Choroid plexus epithelial cell (primary cell): ENCODE measurements at places on chromosomes 4 and X.

DNA sequence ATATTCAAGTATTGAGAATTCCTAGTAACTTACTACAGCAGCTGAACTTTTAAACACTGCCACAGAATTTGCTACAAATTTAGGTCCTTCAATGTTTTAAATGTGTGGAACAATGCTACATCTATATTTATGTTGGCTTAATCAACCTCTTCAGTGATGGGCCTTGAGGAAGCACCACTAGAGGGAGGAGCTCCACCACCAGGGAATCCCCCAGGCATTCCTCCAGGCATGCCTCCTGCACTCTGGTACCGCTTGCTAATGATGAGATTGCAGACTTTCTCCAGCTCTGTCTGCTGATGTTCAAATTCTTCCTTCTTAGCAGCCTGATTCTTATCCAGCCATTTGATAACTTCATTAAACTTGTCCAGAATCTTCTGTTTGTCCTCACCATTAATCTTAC, 190.8 kb downstream of the HTR2C start:
- DNase-seq = peak; percentile 17

- DNase-seq = no peak
Observed at GRCh38 chr4:82053396-82053795, 320.4 kb downstream of the HNRNPD start.

GRCh38 chr4:148065075-148065474, 333.2 kb downstream of the ARHGAP10 start:
- peak; percentile 78 for DNase-seq

DNA sequence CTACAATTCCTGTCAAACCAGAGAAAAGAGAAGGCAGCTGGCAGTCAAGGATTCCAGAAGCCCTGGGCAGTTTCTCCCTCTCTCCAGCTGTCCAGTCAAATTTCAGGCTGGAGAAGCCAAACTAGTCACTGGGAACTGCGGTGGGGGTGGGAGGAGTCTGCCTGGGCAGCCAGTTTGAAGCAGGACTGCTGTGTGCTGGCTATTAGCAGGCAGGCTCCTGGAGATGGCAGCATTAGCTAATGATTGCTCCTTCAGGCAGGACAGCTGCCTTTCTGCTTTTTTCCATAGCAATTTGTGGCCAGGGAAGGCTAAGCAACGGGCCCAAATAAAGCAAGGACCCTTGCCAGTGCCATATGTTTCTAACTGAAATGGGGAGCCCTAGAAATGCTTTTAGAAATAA, 44.7 kb upstream of the FGF13 start:
- peak; percentile 1 for DNase-seq

GRCh38 chr4:25756503-25756902, 100.9 kb downstream of the SLC34A2 start:
- DNase-seq = no peak

DNA sequence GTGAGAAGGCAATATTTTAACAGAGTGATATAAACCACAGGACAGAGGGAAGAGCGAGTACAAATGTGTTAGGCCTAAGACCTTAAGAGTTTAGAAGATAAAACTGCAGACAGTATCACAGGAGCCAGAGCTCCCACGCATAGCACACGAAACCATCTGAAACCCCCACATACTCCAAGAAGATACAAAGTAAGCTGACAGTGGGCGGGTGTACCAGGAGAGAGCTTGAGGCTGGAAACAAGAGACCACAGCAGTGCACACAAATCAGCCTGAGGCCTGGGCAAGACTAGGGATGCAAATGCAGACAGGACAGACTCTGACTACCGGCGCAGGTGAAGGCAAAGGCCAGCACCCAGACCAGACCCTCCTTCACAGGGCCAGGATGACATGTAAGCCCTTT, 54.1 kb upstream of the ARHGAP24 start:
- no peak for DNase-seq

DNA sequence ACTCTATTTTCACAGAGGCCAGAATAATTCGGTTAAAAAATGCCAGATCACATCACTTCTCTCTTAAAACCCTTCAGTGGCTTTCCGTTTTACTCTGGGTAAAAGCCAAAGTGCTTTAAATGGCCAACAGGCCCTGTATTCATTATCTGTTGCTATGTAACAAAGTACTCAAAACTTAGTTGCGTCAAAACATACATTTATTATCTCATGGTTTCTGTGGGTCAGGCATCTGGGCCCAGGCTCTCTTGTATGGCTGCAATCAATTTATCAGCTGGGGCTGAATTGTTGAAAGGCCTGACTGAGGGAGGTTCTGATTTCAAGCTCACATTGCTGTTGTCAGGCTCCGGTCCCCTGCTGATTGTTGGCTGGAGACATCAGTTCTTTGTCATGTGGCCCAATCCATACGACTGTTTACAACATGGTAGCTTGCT, 72.7 kb upstream of the H2AZ1 start:
- DNase-seq = peak; percentile 63

DNA sequence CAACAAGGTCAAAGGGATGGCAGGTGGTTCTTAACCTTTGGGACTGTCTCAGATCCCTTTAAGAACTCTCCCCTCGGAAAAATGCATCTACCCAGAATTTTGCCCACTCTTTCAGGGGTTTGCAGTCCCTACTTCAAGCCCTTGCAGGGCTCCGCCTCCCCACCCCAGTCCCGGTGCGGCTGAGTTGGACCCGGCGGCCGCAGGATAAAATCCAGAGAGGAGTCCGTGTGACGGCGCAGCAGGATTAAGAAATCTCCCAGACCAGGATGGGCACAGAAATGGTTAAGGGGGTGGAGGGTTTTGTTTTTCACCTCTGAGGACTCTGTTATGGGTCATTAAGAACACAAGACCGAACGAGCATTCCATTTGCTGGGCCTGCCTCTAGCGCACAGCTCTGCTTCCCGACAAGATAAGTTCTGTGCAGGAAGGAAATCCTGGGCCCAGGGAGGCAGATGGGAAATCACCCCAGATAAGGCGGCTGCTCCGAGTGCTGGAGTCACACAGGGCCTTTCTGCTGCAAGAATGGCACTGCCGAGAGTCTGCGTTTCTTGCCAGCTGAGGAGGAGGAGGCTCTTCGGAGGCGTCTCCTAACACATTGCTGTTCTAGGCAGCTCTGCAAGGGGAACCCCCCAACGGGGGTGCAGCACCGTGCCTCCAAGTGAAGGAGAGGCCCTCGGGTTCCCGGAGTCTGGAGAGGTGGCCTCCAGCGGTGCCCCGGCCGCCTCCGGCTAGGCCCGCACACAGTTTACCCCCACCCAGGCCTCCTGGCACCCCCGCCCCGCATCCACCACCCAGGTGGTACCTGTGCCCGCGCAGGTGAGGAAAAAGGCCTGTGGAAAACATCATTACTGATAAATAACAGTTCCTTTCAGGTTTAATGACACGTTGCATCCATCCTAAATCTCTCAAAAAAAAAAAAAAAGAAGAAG, 277.6 kb downstream of the BCOR start:
- no peak for DNase-seq

DNA sequence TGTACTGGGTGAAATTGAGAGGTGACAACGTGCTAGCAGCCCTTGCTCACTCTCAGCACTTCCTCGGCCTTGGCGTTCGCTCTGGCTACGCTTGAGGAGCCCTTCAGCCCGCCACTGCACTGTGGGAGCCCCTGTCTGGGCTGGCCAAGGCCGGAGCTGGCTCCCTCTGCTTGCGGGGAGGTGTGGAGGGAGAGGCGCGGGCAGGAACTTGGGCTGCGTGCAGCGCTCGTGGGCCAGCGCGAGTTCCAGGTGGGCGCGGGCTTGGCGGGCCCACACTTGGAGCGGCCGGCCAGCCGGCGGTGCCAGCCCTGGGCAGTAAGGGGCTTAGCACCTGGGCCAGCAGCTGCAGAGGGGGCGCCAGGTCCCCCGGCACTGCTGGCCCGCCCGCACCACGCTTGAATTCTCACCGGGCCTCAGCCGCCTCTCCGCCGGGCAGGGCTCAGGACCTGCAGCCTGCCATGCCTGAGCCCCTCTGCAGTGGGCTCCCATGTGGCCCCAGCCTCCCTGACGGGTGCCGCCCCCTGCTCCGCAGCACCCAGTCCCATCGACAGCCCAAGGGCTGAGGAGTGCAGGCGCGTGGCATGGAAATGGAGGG, 249.5 kb upstream of the ETNPPL start:
- no peak for DNase-seq

DNA sequence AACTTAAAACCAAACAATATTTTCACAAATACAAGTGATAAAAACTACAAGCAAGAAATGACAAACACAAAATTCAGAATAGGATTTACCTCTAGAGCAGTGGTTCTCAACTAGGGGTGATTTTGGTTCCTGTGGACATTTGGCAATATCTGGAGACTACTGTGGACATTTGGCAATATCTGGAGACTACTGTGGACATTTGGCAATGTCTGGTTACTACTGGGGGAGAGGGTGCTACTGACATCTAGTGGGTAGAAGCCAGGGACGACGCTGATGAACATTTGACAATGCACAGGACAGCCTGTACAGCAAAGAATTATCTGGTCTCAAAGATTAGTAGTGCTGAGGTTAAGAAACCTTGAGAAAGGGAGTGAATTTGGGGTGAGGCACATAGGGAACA, 169.8 kb downstream of the CLCN4 start:
- peak; percentile 71 for DNase-seq

DNA sequence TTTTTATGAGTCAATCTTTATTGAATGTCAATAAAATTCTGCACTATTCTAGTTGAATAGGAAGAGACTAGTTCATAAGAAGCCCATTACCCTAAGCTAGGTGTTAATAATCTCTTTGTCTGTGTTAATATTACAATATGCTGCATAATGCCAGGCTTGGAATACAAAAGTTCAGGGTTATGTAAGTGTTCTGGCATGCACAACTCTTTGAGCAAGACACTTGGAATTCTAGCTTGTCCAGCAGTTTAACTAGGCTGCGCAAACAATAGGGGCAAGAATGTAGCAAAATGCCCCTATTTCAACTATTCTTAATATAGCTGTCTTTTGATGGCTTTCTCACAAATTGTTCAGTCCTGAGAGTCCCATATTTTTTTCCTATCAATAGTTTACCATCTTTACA, 31.3 kb upstream of the ETNPPL start:
- peak; percentile 55 for DNase-seq

DNA sequence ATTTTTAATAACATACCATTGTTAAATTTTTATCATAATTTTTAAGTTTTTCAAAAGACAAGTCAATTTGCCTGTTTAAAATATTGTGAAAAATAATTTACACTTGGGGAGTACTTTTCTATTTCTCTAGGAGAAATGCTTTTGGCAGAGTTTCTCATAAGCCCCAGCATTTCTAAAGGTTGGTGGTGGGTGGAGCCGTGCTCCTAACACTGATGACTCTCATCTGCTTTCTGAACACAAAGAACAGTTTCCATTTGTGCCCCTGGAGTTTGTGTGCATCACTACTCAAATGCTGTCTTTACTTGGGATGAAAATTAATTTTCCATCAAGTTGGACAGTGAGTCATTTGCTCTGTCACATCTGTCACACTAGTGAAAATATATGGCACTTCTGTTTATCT, 57.6 kb downstream of the TNIP2 start:
- DNase-seq = no peak

GRCh38 chr4:25970226-25970675, 56.2 kb downstream of the SMIM20 start:
- DNase-seq = peak; percentile 70

DNA sequence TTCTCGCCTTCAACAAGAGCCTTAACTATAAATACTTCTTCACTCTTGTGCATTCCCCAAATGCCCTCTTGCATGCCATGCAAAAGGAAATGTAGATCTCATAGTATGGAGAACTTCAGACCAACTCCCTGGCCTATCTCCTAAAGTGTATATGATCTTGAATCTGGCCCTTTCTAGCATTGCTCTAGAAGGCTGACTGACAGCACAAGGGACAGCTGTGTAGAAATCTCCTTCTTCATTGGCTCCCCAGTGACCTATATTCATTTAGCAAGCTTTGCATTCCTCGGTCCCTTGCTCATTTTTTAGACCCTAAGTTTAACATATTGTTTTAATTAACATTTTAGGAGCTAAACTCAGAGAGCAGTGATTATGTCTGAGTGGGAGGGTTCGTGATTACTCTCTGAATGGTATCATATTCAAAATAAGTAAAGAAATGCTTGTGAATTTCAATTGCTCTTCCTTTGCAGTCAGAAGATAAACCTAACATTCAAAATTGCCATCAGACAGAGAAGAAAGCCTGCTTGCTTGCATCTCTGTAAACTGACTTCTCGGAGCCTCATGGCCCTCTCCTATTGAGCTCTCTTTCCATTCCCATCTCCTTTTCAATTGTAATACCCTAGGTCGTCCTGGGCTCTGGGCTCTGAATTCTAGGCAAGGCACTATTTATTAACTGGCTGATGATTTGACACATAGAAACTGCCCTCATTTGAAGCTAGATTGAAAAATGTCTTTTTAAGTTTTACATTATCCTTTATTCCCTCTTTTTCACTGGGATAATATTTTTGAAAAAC, 120.3 kb upstream of the PRKG2 start:
- no peak for DNase-seq

DNA sequence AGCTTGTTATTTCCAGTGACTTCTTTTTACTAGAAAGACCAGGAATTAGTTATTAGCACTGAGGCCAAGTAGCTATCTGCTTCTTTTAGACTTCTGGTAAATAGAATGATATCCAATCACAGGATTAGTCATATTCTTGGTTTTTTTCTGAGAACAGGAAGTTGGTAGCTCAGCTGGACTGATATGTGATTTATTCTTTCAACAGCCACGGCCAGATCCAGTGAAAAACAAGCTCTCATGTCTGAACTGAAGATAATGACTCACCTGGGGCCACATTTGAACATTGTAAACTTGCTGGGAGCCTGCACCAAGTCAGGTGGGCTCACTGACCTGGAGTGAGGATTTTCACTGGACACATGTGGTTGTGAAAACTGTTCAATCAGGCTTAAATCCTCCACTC, 48.6 kb downstream of the PDGFRA start:
- DNase-seq = peak; percentile 84

GRCh38 chr4:173252024-173252935, 81.9 kb downstream of the HMGB2 start:
- DNase-seq = peak; percentile 100

GRCh38 chr4:140342620-140343019, 30.8 kb upstream of the SCOC start:
- DNase-seq = no peak

DNA sequence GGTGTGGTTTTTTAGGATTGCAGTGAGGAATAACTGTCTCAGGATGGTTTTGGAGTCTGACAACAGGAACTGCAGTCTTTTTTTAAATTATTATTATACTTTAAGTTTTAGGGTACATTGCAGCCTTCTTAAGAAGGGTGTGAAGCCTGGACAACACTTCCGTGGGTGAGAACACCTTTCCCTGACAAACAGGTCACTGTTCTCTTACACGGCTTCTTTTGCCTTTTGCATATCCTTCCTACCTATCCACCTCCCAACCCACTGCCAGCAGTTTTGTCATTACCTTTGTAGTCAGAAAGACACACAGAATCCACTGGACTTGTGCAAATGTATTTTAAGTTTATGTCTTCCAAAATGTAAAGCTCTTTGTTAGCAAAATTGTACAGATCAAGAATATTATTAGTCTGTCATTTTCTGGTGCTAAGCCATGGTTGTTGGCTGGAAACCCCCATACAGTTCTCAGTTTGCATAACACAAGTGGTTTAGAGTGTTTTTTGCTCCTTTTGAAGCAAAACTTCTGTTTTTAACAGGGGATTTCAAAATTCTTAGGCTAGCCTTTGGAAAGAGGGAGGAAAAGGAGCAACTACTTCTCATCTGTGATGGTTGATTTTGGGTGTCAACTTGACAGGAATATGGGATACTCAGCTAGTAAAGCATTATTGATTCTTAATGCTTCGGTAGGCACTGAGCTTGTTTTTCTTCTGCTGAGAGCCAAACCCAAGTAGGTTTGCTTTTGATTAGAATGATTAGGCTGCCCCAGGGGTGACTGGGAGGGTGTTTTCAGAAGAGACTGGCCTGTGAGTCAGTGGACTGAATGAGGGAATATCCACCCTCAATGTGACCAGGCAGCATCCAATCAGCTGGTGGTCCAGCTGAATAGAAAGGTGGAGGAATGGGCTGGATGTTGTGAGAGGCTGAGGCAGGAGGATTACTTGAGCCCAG, 29.4 kb upstream of the KLHL2 start:
- no peak for DNase-seq

- peak; percentile 44 for DNase-seq
Observed at GRCh38 chr4:110042545-110043517, 130.1 kb downstream of the EGF start.
